ENCODE measurements at places on chromosomes 16 and 17.

- no peak for DNase-seq
Observed at GRCh38 chr17:8150194-8151119, 1.7 kb downstream of the PER1 start.

DNA sequence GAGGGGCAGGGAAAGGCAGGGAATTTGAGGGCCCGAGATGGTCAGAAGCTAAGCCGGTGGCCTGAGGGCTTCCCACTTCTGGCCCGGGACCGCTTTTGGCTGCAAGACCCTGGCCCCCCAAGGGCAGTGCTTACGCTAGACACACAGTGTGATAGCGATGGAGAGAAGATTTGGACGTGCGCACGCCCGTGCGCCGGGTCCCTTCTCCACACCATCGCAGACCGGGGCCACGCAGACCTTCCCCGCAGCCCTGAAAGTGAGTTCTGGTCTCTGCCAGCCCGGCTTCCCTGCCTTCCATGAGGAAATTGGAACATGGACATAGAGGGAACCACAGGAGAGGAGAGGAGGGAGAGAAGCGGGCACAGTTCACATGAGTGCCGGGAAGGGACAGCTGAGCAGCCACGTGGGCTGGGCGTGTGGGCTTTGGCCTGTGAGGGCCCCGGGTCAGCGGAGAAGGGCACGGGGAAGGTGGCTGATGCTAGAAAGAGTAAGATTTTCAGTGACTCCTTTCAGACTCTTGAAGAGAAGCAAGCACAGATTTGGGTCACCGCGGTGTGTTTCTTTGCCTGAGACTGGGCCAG is 23.8 kb downstream of the ZFPM1 start:
- no peak for DNase-seq

DNA sequence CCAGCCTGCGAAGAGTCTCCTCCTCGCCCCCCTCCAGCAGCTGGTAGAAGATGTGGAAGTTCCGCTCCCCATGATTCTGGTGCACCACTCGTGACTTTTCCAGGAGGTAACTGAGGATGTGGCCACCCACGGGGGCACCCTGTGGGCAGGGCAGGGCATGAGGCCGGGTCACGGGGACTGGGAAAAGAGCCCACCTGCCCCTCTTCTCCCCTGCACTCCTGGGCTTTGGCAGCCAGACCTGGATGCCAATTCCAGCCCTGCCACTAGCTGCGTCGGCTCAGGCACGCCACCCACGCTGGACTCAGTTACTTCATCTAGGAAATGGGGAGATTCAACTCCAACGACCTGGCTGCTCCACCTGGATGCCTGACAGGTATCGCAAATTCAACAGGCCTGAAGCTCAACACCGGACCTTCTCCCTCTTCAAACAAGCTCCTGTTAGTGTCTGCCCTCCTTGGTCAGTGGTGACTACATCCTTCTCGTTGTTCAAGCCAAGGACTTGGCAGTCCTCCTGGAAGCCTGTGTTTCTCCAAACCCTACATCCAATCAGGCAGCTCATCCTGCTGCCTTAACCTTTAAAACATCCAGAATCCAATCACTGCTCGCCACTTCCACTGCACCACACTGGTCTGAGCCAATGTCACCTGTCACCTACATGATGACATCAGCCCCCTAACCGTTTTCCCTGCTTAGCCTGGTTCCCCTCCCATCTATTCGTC is 11.6 kb downstream of the MYO1C start:
- no peak for DNase-seq

DNA sequence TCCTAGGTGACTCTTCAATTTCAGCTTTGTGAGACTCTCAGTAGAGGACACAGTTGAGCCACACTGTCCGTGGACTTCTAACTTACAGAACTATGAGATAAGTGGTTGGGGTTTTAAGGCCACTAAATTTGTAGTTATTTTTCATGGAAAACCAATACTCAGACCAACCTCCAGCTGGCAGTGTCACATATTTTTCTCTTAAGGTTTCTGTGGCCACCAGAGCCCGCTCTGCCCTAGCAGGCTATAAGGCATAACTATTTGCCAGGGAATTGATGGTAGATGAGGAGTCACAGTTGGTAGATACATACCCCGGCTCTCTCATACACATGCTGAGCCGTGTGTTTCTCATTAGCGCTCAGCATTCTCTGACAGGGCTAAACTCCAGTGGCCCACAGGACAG is 336.8 kb upstream of the MON1B start:
- DNase-seq, result no peak

DNA sequence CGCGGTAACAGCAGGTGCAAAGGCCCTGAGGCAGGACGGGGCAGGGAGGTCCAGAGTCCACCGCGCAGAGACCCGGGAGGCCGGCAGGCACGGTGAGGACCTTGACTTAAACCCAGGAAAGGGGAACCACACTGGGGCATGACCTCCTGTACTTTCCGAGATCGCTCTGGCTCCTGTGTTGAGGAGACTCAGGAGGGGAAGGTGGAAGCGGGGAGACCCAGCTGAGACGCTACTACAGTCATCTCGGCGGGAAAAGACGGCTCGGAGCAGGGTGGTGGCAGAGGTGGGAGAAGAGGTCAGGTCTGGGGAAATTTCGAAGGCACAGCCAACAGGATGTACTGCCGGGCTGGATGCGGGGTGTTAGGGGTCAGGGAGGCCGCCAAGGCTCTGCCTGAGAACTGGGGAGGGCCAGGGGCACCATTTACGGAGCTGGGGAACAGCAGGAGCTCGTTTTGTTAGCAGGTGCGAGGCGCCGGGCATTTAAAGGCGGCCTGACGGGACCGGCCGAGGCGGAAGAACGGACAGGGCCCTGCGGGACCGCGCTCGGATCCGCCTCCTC is 22.3 kb downstream of the NPTX1 start:
- no peak for DNase-seq

DNA sequence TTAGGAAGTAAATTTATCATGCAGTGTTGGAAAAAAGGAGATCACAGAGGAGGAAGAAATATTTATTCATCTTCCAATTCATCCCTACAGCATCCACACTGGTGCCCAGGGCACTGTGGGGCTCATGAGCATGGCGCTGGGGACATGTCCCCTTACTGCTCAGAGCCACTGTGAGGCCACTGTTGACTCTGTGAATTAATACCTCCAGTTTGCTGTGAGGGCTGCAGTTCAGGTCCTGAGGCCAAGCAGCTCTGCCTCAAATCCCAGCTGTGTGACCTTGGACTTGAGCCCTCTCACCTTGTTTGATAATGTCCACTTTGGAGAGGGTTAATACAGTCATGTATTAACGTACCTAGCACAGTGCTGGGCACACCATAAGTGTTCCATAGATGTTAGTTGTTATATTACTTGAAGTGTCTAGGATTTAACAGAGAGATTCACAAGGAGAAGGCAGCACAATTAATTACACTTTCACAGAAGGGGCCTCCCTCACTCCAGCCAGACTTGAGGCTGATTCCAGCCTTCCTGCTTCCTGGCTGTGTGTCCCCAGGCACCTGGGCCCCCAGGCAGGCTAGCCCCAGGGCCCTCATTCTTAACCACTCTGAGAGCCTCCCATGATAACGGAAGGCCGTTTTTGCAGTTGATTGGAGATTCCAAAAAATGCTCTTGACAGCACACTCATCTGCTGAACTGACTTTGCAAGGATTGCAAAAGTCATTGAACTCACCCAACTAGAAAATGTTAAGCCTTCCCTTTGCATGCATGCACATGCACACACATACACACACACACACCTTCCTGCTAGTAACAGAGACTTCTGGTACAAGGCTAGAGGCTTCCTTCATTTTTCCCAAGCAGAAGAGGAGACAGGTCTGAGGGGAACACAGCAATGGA is 29.4 kb downstream of the KATNIP start:
- DNase-seq, result no peak
